ENCODE measurements at places on chromosomes 6 and 20.

GRCh38 chr20:25685276-25686080 is 11.2 kb downstream of the ZNF337 start:
- DNase-seq: no peak

DNA sequence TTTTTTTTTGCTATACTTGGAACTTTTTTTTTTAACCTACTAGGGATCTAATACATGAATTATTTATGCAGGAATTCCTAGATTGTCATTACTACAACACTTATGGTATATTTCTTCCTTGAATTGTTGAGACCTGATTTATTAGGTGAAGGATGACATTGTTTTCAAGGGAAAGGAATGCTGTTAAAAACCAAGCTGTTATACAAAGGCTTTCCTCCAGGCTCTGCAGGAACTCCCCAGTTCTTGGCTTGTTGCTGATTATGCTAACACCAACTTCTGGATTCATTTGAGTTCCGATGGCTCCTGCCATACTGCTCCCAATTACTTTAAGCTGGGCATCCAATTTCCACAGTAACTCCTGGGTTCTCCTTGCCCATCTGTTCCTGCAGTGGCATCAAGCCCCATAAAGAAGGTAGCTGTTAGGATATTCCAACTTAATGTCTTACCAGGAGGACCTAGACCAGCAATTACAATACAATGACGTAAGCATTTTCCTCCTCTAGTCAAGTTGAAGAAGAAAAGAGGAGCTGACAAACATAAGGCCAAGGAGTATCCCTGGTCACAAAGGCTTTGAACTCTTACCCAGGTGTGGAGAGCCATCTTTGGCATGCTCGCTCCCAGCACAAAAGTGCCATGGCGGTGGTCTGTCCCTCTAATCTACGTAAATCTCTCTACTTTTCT is 215.9 kb upstream of the AGPAT4 start:
- DNase-seq: no peak

GRCh38 chr6:133899556-133899955 is 10.6 kb downstream of the TCF21 start:
- DNase-seq: no peak

- no peak for DNase-seq
These were observed 23.6 kb downstream of the TBC1D7 start for GRCh38 chr6:13304580-13305260.

- no peak for DNase-seq
These were observed 303.8 kb downstream of the COL12A1 start for GRCh38 chr6:74902089-74902488.

- no peak for DNase-seq
These were observed 193.1 kb downstream of the MAFB start for GRCh38 chr20:40495956-40496355.

DNA sequence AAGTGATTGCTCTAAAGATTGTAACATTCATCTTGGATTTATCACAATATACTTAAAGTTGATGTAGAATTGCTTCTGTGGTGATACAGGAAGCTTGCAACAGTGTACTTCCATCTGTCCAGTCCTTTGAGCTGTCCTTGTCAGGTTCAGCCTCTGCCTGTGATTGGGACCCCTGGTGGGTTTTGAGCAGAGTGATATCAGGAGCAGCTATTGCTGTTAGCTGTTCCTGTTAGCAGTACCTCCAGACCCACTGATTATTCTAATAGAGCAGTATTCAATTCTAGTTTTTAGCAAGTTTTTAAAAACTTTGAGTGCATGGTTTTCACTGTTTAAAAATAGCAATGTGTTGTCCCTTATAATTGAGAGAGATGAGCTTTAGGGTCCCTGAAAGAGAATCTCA is 48.8 kb downstream of the TULP4 start:
- DNase-seq: no peak
